ENCODE measurements at places on chromosomes 5 and 9.

GRCh38 chr9:72844440-72844768 lies 108.4 kb downstream of the ALDH1A1 start:
- DNase-seq, result no peak

GRCh38 chr5:115815006-115815692 lies 1.3 kb downstream of the CDO1 start:
- DNase-seq, result no peak

GRCh38 chr9:38060681-38061080 lies 8.3 kb downstream of the SHB start:
- no peak for DNase-seq

- no peak for DNase-seq
These were observed 865.4 kb downstream of the TLE4 start for GRCh38 chr9:80437091-80437640.

GRCh38 chr9:130639866-130640555 lies 24.4 kb upstream of the PRDM12 start:
- no peak for DNase-seq

DNA sequence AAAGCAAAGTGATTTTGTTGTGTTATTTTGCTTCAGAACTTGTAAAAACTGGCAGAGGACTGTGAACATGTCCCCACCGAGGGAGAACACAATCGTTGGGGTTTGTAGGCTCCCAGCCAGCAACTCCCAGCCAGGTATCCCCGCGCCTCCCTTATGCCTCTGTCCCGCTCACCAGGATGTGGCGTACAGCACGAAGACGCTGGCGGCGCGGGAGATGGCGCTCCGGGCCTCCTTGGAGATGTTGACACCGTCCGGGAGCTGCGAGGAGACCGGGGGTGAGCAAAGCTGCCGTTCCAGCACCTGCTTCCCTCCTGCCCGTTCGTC lies 630 bp downstream of the POLE3 start:
- no peak for DNase-seq

Measured in NCI-H187 (cell line).